CD4-positive, alpha-beta T cell (primary cell): ENCODE measurements at places on chromosomes 5 and 9.

DNA sequence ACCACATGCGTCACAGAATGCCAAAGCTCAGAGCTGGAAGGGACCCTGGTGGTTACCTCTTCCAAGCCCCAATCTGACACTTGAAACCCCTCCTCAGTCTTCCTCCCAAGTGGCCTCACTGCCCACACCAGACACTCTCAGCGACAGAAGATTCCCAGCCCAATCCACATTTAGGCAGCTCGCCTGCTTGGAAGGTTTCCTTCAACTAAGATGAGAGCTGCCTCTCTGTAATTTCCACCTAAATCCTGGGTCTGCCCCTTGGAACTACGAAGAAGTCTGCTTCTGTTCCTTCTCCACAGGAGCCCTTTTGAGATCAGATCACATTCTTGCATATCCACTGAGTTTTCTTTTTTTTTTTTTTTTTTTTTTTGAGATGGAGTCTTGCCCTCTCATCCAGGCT lies 83.7 kb downstream of the PAX5 start:
- DNase-seq, result no peak

- no peak for DNase-seq
These were observed 142.5 kb upstream of the SLC24A2 start for GRCh38 chr9:19931098-19931890.

DNA sequence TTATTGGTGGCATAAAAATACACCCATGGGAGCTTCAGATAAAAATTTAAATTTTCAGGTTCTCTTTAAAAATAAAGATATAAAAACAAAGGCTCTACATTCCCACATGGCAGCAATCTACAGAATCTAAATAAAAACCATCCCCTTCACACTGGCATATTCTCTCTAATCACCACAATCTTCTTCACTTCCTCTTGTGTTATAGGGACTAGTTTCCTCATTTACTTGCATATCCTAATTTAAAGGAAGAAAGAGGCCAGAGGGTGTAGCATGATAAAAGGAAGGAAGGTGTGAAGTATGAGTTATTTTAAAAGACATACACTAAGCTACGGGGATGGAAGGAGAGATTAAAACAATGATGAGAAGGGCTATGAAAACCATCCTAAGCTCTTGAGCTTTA lies 390.5 kb downstream of the ZNF608 start:
- no peak for DNase-seq

DNA sequence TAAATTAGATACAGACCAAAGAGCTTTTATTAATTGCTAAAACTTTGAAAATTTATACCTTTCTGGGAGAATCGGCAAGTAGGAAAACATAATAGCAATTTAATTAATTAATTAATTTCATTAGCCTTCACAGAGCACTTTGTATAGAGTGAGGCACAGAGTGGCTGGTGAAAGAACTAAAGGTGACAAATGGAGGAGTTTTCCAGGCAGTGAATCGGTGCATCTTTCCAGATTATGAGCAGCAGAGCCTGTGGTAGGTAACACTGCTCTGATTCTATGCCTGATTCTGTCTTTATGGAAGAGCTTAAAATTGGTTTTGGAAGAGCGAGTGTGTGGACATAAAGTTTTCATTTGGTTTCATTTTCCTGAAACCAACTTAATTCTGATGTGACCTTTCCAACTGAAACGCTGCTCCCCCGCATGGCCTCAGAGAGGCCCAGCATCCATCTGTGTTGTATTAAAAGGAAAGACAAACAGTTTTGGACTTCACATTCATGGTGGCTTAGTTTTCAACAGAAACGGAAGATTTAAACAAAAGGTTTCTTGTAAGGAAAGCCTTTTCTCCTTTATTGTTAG lies 188.9 kb upstream of the RPS23 start:
- no peak for DNase-seq

DNA sequence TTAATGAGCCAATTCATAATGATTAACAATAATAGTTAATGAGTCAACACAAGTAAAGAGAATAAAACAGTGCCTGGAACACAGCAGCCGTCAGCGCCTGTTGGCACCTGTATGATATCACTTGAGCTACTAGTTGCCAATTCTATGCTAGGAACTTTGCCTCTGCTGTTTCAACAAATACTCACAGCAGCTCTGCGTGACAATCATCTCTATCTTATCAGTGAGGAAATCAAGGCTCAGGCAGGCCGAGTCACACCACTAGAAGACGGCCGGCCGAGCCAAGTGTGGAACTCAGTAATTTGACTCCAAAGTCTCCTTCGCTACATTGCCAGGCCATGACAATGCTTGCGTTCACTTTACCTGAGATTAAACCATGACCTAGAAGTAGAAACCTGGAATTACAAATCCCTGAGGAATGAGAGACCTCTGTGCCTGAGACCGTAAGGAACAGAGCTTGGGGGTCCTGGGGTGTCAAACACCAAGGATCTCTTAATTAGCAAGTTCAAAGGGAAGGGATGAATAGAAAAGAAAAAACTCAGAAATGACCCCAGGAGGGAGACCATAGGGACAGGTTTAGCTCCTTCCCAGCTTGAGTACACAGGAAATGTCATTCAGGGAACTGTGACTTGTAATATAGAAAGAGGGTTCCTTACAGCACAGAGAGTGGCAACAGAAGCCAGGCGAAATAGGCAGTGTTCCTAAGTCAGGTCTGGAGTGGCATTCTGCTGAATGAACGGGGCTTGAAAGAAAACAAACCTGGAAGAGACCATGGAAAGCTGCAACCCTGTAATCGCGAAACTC lies 109.1 kb downstream of the SUSD1 start:
- no peak for DNase-seq

DNA sequence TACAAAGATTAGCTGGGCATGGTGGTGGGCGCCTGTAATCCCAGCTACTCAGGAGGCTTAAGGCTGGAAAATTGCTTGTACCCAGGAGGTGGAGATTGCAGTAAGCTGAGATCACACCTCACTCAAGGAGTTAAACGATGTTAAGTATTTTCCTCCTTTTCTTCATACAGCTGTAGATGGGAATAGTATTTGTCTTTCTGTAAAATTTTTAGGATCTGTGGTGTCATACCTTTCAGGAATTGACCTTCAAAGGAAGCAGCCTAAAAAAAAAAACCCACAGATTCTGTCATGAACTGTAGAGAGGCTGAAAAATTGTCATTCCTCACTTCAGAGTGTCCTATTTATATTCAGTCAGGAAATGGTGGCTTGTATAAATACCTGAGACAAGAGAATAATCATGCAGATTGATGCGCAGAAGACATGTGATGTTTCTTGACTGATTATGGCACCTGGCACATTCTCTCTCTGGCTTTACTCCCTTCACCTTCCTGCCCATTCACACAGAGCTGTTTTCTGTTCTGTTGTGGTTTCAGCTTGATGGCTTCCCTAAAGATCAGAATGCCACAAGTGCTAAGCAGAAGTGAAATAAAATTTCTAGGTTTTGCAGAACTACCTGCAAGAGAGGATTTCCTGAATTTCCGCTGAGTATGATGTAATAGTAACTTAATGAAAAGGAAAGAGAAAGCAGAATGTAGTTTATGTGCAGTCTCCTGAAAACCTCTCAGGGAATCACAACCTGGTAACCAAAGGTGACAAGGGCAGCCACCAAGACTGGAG lies 3.8 kb downstream of the IFNA1 start:
- DNase-seq, result peak; percentile 84

GRCh38 chr9:130382096-130382495 lies 62.7 kb upstream of the ASS1 start:
- DNase-seq, result no peak

- DNase-seq, result no peak
These were observed 191.0 kb downstream of the GLIS3 start for GRCh38 chr9:4108754-4109465.

DNA sequence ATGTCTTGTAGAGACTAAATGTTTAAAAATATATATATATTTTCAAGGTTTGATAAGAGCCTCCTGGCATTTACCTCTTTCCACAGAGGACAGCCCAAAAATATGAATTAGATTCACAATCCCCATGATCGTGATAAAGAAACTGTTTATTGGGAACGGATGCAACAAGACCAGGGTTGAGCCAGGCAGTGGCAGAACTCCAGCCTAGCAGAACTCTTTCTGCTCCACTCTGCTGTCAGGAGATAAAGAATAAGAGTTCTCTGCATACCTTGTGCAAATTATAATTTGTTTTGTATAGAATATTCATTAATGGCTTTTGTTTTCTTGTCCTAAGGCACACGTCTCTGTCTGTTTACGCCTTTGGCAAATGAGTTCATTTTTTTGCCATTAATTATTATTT lies 472.2 kb downstream of the TUSC1 start:
- no peak for DNase-seq

GRCh38 chr5:57175551-57176309 lies 1.9 kb downstream of the GPBP1 start:
- no peak for DNase-seq

- DNase-seq, result no peak
These were observed 75.8 kb downstream of the ARHGAP26 start for GRCh38 chr5:142845954-142846398.
